ENCODE measurements at places on chromosomes 16 and 17.

DNA sequence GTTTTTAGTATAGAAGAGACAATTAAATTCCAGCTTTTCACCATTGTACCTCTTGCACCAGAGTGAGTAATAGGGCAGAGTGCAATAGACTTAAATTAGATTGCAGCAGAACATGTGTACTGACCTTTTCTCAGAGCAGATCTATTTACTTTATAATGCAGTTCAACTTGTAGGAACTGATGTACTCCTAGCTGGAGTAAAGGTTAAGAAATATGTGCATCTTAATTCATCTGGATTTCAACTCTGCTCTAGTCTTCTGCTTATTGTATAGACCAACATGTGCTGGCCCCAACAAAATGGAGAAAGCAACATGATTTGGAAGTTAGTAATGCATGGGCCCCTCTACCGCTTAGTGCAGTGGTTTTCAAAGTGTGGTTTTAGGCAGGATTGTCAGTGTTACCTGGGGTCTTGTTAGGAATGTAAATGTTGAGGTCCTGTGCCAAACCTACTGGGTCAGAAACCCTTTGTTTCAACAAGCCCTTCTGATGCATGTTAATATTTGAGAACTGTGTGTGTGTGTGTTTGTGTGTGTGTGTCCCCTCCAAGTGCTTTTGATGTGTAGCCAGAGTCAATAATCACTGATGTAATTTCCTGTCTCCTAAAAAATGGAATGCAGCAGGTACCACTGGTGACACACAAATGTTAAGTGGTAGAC is 138.6 kb downstream of the TOX3 start:
- no peak for DNase-seq

DNA sequence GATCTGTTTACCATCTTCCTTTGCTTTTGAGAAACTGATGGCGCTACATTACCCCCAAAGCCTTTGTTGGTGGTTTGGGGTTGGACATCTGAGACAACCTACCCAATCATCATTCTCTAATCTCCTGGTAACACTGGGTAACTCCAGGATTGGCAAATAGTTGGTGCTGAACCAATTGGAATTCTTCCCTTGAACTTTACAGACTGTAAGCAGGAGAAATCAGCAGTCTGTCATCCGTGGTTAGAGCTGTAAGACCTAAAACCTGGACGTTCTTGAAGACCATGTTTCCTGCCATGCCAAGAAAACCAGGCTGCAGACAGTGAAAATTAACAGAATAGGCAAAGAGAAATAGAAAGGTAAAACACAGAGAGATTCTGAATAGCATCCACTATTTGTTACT is 398.8 kb upstream of the SALL1 start:
- no peak for DNase-seq

GRCh38 chr16:4330277-4330874 is 14.5 kb downstream of the GLIS2 start:
- peak; percentile 58 for DNase-seq

DNA sequence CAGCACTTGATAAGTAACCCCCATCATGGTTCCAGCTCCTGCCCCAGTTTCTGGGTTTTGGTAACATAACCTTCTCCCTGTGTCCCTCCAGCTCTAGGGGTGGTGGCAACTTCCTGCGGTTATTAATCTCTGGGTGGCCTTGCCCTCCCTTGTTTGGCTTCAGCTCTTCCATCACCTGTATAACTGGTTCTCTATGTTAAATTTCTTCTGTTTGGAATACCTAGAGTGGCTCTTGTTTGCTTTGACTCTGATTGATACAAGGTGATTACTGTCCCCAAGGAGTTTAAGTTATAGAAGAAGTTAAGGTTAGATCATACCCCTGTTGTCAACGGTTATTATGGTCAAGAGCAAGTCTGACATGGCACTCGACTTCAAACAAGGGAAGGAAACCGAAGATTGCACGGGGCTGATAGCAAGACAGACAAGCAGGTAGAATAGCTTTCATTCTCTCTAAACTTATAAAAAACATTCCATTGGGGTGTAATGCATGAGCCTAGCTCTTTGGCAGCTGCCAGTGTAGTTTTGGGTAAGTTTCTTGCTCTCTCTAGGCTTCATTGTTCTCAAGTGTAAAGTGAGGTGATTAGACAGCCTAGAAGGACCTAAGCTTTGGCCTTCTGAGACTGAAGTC is 11.0 kb upstream of the CCR7 start:
- no peak for DNase-seq

DNA sequence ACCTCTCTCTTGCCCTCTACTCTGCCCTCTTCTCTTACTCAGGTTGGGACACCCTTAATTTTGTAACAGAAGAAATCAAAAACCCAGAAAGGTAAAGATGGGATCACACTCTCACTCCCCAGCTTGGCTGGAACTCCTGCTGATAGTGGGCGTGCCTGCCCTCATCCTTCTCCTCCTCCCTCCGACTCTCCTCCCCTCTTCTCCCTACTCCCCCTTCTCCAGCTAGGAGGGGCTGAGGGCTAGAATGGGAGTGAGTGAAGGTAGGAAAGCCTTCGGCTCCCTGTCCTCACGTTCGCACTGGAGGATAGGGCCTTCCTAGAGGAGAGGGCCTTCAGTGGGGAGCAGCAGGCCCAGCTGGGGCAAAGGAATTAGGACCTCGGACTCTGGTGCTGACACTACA is 20.3 kb downstream of the SLC7A6OS start:
- no peak for DNase-seq

DNA sequence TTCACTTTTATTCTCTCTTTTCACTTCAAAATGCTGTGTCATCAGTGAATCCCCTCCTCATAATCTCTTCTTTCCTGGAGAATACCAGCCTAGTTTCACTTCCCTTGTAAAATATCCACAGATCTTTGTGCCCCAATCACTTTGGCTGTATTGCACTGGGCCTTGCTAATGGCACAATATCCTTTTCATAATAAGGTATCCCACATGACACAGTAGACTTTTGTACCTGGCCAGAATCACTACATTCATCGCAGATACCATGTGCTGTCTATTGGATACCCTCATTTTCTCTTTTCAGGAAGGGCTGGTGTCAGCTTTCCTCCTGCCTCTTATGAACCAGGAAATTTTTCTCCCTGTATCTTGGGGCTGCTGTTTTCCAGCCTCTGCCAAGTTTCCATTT is 25.7 kb upstream of the TOX3 start:
- DNase-seq = no peak

DNA sequence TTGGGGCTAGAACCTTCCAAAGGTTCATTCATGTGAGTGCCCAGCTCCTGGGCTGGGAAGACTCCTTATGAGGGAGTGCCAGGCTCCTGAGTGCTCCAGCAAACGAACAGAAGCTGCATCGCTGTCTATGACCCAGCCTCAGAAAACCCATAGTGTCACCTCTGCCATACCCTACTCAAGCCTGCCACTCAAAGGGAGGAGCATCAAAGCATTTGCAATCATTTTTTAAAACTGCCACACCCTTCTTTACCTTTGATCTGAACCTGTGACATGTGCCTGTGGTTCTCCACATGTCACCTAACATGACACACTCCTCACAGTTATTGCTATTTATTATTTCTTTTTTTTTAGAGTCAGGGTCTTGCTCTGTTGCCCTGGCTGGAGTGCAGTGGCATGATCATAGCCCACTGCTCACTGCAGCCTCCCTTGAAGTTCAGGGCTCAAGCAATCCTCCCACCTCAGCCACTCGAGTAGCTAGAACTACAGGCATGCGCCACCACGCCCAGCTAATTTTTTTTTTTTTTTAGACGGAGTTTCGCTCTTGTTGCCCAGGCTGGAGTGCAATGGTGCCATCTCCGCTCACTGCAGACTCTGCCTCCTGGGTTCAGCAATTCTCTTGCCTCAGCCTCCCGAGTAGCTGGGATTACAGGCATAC is 7.3 kb upstream of the KDM8 start:
- DNase-seq = no peak

- DNase-seq = no peak
These were observed 10.3 kb downstream of the MRC2 start for GRCh38 chr17:62637809-62638208.

DNA sequence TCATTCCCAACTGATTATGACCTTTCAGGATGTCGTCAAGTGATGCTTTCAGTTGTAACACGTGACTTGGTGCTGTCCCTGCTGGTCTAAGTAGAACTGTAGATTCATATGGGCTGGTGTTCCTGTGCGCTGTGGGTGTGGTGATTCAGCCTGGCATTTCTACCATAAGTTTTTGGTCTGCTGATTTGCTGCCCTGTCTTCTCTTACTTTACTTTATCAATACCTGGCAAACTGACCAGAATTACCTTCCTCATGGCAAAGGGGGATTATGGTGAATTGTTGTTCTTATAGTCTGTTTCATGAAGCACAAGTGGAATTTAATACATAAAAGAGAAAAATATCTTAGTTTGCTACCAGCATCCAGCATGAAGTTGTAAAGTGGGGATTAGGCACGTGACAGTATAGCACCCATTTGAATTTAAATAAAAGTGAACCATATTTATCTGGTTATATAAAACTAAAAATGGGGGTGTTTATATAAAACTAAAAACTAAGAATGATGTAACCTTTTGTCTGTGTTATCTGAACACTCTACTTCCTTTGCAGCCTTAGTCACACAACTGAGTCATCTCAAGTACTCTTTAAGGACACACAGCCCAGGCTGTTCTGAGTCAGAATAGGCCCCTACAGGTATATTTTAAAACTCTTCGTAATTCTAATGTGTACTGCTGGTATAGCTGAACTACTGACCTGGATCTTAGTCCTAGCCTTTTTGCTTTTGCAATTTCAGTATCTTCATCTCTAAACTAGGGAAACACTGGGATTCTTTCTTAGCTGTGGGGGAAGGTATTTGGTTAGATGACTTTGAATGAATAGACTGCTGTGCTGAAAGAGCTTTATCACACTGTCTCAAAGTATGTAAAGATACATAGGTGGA is 28.3 kb downstream of the TTC19 start:
- peak; percentile 16 for DNase-seq
